ENCODE measurements at places on chromosomes 12 and 14. TPM values are rescaled to one million over a fixed set of nuclear protein-coding genes. Genes with fewer than 3 reads are reported as not detected.

Gene IFI27
- polyA plus RNA-seq = 7.5 TPM

Gene ASB2
- 0.58 TPM for polyA plus RNA-seq

Gene ANKRD52
- polyA plus RNA-seq = 28.2 TPM

Gene HECTD1
- polyA plus RNA-seq = 177 TPM

Gene SALL2
- 62.4 TPM for polyA plus RNA-seq

Gene OLR1
- polyA plus RNA-seq = 1.2 TPM

Gene CELA1
- polyA plus RNA-seq = not detected

Gene IFNG-AS1
- polyA plus RNA-seq = not detected

Gene DGKA
- 13.9 TPM for polyA plus RNA-seq

Gene LMNTD1
- polyA plus RNA-seq = 0.17 TPM

Gene P3H3
- polyA plus RNA-seq = 31.5 TPM

Gene SRRM4
- 0.03 TPM for polyA plus RNA-seq

Gene NPFF
- 1.4 TPM for polyA plus RNA-seq

Gene DERA
- polyA plus RNA-seq = 46.9 TPM

Measured in right renal pelvis (tissue), 4 donors.